ENCODE measurements at places on chromosomes 13 and 19.

GRCh38 chr13:69234171-69234570 lies 873.5 kb upstream of the ATXN8OS start:
- no peak for DNase-seq

DNA sequence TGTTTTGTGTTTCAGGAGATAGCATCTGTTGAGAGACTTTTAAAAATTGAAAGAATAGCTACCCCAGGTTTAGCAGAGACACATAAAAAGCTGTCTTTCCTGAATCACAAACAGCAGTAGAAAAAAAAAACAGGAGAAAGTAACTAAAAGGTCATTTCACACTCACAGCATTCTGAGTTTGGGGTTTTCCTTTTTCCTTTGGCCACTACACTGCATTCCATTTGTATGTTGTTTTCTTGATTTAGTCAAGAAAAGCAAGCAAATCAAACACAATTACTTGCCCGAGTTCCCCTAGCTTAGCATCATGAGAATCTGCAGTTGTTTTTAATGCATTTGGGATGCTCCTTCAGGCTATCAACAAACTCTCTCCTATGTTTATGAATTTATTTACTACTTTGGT lies 161.0 kb downstream of the KCTD12 start:
- no peak for DNase-seq

GRCh38 chr13:65914716-65915115 lies 1315.4 kb downstream of the PCDH9 start:
- DNase-seq: no peak

- no peak for DNase-seq
These were observed 252.6 kb downstream of the SLITRK5 start for GRCh38 chr13:87923753-87924152.

DNA sequence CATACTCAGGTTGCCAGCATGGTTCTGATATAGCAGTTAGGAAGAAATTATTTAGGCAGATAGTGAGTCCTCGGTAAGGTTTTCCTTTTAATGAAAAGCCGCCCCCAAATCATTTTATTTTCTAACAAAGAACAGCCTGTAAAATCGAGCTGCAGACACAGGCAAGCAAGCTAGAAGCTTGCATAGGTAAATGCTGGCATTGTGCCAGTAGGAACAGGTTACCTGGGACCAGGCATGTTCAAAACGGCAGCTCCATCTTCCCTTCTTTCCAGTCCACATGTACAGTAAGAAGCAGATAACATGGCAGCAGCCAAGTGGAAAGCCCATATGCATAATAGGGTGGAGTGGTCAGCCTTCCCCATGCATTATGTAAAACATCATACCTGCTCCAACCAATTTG lies 71.1 kb downstream of the UGGT2 start:
- no peak for DNase-seq

DNA sequence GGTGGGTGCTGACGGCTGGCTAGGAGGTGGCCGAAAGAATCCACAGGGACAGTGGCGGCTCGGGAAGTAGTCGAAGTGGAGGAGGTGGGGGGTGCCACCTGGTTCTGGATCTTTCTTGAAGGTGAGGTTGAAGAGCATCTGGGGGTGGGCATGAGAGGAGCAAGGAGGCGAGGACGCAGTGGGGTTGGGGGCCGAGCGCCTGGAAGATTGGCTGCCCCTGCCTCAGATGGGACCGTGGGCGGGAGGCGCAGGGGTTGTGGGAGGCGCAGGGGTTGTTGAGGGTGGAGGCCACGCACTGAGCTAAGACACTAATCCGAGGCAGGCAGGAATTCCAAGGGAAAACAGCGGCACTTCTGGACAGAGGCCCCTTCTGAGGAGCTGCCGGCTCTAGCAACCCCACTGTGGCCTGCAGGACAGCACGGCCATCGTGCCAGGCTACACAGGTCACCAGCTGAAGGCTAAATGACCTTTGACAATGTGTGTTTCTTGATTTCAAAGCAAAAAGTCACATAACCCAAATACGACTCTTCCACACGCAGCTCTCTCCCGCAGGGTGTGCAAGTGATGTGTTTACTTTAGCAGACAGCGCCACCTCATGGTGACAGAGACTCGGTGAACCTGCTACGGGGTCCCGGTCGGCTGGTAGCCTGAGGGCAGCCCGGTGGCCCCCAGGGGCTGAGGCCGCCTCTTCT lies 44.1 kb upstream of the RANBP3 start:
- peak; percentile 55 for DNase-seq

GRCh38 chr13:25862156-25862555 lies 189.7 kb downstream of the SHISA2 start:
- DNase-seq: no peak
